AG04449 (cell line): ENCODE measurements at places on chromosomes 5 and 9.

- DNase-seq = no peak
Observed at GRCh38 chr9:38718148-38718547, 1.8 kb downstream of the FAM240B start.

DNA sequence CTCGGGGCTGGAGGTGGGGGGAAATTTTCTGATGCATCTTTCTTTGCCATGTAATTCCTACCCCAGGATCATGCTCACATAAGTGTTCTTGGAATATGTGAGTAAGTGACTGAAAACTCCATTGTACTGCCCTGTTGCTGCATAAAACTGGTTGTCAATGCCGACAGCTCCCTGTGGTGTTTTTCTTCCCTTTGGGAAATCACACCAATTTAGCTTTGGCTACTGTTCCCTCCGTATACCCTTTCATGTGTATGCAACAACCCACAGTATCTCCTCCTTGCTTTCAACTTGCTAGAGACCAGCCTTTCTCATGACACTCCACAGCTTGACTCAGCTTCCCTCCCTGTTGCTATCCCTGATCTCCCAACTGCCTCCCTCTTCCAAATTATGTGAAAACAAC, 240.6 kb downstream of the TRIM32 start:
- no peak for DNase-seq

GRCh38 chr9:129566563-129567266, 54.2 kb downstream of the C9orf50 start:
- DNase-seq = no peak

- DNase-seq = no peak
Observed at GRCh38 chr9:99595796-99596195, 225.9 kb upstream of the NR4A3 start.

DNA sequence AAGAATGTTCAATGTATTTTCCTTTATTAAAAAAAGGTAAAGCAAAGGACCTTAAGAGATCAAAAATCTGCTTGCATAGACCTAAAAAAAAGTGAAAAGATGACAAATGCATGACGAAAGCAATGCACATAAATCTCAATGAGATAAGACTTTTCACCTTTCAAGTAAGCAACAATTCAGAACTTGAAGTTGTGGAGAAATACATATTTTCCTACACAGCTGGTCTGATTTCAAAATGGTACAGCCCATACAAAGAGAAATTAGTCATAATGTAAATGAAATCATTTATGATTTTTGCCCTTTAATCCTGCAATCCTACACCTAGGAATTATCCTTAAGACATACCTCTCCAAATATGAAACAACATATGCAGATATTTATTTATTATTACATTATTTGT, 568.0 kb downstream of the ANXA1 start:
- DNase-seq = no peak
